A549 treated with AZD2906 at 1 μM for 4 hours (cell line): ENCODE measurements at places on chromosomes 11 and 22. TPM values are rescaled to one million over a fixed set of nuclear protein-coding genes. Genes with fewer than 3 reads are reported as not detected.

The APLNR gene
- total RNA-seq, result 0.03 TPM in 2 of 5 replicates, not detected in the others

The CDCA5 gene
- total RNA-seq, result 67.5 to 78.7 TPM (median 73.1 TPM) in 5 replicates

The XRRA1 gene
- 4.5 to 6.1 TPM (median 5.1 TPM) in 5 replicates for total RNA-seq

The HEPHL1 gene
- total RNA-seq, result not detected in 5 replicates

The TMEM223 gene
- total RNA-seq, result 19.7 to 28.7 TPM (median 27.7 TPM) in 5 replicates

The LTO1 gene
- total RNA-seq, result 31.2 to 36.0 TPM (median 32.4 TPM) in 5 replicates

The SHISA8 gene
- total RNA-seq, result 0.18 to 0.30 TPM (median 0.23 TPM) in 4 of 5 replicates, not detected in the other

The FAM83F gene
- 0.01 TPM in 1 of 5 replicates, not detected in the others for total RNA-seq

The LRRC75B gene
- total RNA-seq, result 5.0 to 9.0 TPM (median 8.2 TPM) in 5 replicates

The RASD2 gene
- total RNA-seq, result 0.65 to 0.80 TPM (median 0.67 TPM) in 5 replicates

The C22orf15 gene
- not detected in 5 replicates for total RNA-seq

The VSIG2 gene
- total RNA-seq, result 0.08 TPM in 1 of 5 replicates, not detected in the others
